ENCODE measurements at places on chromosomes 1 and 21.

GRCh38 chr1:81499487-81499886, 301.2 kb upstream of the ADGRL2 start:
- DNase-seq = no peak

DNA sequence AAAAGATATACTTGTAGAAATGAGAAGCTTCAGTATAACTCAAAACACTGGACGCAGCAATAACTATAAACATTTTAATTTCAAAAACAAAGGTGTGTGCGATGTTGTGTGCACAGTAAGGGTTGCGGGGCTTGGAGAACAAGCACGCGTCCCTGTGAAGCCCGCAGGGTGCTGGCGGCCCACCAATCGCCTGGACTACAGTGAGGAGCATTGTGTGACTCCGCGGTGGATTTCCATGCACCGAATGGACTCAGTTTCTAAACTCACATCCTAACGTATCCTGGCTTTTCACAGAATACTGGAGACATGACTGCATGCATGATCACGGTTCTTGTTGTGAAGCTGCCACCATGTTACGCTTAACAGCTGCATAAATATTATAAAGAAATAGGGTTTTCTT, 33.0 kb downstream of the NTPCR start:
- no peak for DNase-seq

- no peak for DNase-seq
Observed at GRCh38 chr1:193697115-193697762, 510.8 kb upstream of the B3GALT2 start.

DNA sequence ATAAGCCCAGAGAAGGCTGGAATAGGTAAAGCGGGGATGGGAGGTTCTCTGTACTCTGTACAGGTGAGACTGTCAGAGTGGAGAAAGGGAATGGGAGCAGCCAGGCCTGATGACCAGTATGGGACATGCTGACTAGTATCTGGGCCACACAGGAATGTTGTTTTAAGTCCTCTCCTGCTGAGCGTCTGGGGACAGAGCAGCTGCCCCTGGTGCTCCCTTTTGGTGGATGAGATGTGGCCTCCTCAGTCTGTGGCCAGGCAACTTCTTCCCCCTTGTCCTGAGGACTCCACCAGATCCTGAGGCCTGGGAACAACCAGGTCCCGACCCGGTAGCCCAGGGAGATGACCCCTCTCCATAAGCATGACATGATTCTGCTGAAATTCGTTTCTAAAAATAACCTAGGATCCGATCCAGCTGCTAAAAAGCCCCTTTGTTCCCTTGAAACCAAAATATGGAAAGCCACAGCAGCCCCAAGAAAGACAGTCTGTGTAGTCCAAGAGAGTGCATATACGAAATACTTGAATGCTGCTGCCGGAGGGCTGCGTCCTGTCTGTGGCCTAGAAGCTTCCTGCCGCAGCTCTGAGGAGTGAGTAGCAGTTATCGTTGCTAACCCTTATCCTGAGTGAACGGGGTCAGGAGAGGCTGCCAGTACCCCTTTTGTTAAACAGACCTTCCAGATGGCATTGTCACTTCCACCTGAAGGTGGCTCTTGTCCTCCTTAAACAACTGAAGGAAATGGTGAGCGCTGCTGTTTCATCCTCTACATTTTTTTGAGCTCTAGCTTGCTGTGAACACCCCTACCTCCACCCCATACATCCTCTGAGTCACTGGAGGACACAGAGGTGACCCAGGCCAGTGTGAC, 47.1 kb downstream of the ATP2B4 start:
- peak; percentile 89 for DNase-seq

DNA sequence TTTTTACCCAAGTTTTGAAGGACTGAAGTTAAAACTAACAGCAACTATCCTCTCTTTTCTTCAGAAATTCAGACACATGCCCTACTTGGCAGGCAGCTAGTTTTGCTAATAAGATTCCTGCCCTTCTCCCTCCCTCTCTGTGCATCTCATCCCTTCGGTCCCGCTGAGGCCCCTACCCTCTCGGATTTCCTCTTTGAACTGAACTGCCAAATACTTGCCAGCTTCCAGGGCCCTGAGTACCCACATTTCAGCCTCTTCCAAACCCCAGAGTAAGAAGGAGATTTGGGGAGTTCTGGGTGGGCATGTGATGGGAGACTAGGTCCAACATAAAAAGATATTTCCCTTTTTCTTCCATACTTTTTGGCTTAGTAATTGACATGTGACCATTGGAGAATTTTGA, 116.5 kb upstream of the JUN start:
- no peak for DNase-seq

DNA sequence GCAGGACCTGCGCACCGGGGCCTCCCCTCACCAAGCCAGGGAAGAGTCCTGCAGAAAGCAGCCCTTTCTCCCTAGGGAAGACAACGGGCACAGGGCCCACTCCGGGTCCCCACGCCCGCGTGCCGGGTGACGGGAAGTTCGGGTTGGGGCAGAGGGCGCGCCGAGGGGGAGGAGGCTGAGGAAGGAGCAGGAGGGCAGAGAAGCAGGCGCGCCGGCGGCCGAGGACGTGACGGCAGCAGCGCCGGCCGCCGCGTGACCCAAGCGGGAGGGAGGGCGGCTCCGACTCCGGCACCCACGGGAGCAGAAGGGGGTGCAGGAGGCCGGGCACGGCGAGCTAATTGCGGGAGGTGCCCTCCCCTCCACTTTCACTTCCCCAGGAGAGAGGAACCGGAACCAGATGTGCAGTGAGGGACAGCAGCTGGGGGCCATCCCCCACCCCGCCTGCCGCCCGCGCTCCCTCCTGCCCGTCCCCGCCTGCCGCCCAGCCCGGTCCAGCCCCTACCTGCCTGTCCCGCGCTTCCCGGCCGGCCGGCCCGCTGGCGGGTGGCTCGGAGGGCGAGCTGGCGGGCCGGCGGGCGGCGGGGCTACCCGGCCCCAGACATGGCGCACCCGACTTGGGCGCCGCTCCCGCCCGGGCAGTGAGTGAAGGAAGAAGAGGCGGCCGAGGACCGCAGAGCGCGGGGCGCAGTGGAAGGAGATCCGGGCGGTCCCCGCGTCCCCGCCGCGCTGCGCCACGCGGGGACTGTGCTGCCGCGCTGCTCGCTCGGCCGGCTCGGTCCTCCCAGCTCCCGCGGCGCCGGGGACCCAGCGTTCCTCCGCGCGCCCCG, 510 bp downstream of the DENND4B start:
- peak; percentile 84 for DNase-seq

GRCh38 chr1:114002492-114003239, 23.4 kb downstream of the OLFML3 start:
- no peak for DNase-seq

- no peak for DNase-seq
Observed at GRCh38 chr1:25754470-25755181, 45.4 kb upstream of the SELENON start.

GRCh38 chr1:167746988-167747655, 25.3 kb downstream of the MPZL1 start:
- no peak for DNase-seq

DNA sequence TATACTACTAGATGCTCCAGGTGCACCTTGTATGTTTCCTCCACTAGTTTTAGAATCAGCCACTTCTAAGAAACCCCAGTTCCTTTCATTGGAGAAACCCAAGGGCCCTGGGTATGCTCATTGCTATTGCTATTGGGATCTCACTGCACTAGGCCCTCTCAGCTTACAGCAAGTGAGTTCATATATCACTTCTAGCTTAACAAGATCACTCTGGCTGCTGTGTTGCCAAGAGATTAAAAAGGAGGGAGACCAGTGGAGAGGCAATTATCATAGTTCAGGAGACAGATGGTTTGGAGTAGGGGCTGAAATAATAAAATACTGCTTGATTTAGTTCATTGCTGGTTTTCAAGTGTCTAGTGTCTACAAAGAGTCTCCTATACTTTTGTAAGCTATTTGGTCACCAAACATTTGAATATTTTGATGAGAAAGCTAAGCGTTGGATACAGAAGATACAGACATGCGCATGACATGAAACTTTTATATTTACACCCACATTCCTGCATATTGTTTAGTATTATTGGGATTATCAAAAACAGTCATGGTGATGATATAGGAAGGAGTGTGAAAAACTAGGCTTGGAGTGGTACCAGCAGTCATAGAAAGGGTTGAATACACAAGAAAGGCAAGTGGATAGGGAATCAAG, 671.9 kb downstream of the ADGRL2 start:
- DNase-seq = no peak

DNA sequence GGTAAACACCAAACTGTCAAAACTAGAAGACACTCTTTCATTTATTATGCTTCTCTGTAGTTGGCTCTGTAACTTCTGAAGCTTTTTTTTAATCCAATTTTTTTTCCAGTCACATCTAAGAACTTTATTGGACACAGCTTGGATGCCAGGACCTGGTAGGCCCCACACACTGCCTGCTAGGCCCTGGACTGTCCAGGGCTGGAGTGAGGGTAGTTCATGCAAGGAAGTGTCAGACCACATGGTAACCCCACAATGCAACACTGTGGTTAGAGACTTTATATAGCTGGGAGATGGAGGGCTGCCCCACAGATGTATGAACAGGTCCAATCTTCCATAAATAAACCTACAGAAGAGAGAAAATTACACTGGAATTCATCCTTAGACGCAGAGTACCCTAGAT, 7.1 kb downstream of the SLC2A1 start:
- DNase-seq = no peak

DNA sequence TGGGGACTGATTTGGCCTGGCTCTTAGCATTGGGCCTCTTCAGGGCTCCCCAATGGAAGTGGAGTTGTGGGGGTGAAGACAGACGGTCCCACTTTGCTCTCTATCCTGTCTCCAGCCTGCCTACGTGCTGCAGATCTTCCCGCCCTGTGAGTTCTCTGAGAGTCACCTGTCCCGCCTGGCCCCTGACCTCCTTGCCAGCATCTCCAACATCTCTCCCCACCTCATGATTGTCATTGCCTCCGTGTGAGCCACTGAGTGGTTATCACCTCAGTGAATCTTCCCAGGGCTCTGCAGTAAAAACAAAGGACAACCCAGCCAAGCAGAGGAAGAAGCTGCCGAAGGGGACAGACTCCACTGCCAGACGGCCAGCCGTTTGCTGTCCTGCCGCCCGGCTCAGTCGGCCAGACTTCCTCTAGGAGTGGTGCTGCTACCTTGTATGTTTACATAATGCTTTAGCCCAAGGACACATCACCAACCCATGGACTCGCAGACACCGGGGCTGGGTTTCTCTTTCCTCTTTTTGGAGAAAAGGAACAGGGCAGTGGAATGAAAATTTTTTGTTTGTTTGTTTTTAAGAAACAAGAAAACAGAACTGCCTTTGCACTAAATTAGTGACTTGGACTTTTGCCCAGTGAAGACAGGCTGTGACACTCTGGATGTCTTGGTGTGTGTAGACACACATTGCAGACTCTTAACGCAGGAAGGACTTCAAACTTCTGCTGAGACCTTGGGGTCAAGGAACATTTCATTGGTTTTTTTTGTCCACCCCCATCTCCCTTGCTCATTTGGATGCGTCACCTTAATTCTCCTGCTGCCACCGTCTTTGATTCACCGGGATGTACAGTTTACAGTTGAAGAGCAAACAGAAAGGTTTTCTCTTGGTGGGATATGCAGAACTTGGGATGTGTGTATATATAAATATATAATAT, 36.5 kb downstream of the ZBTB17 start:
- no peak for DNase-seq

GRCh38 chr1:51517361-51518032, 1.6 kb downstream of the EPS15 start:
- DNase-seq = no peak

GRCh38 chr1:78722521-78722920, 72.9 kb downstream of the IFI44 start:
- DNase-seq = no peak

- no peak for DNase-seq
Observed at GRCh38 chr21:36664662-36664990, 34.3 kb upstream of the SIM2 start.

GRCh38 chr1:232568906-232569553, 60.9 kb downstream of the SIPA1L2 start:
- DNase-seq = no peak

DNA sequence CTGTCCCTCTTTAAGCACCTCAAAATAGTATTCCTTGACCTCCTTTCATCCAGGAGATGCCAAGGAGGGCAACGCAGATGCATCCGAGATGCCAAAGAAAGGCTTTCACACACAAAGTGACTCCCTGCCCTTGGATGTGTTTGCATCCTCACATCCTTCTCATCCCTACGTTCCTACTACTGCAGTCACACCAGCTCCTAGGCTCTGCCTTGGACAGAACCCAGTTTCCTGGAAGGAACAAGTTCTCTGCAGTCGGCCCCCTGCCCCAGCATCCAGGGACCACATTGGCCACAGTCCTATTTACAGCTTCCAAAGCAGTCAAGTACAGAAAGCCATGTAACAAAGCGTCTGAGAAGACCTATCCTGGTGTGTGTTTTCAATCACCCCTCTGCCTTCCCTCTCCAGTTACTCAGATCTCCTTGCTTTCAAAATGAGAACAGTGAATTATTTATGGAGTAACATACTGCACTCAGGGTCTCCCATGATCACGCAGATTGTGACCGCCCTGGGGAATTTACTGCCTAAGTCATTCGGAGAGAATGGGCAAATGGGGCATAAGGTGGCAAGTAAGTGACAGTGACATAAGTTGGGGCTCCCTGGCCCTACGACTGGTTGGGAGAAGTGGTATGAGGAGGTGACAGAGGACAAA, 21.8 kb upstream of the SRP9 start:
- DNase-seq = no peak

DNA sequence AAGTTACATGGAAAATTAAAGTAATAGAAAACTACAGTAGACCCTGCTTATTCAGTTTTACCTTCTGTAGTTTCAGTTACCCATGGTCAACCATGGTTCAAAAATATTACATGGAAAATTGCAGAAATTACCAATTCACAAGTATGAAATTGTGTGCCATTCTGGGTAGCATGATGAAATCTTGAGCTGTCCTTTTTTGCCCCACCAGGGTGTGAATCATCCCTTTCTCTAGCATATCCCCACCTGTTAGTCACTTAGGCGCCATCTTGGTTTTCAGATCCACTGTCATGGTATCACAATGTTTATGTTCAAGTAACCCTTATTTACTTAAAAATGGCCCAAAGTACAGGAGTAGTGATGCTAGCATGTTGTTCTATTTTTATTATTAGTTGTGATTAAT, 3.5 kb upstream of the LRIF1 start:
- DNase-seq = no peak

DNA sequence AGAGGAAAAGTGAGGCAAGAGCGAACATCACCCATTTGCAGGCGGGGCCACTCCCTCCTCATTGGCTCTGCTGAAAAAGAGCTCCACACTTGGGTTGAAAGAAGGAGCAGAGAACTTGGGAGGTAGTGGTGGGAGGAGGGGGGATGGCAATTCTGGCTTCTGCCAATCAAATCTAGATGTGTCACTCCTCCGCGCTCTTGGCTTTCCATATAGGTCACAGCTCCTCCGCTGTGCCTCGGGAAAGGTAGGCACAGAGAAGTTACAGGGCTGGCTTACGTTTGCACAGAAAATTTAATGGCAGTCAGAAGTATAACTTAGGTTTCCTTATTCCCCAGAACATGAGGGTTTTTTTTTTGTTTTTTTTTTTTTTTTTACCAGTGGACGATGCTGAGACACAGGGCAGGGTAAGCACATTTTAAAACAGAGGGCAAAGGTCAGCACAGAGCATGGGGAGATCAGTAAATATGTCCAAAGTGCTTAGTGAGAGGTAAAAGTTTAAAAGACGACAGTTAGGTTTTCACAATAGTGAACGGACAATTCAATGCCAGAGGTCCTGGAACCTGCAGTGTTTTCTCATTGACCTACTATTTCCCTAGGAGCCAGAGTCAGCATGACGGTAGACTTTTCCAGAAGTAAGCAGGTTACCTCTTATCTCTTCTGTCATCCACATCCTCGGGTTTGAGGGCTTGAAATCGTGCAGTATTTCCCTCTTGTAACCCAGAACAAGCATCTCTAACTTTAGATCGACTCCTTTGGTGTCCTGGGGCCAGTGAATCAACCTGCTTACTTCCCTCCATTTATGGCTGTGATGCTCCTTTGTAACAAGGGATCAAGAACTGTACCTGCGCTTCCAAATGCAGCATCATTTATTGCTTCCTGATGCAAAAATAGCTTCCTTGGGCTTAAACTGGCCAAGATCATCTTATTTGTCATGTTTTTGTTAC, 258.9 kb upstream of the PROX1 start:
- no peak for DNase-seq

All from CD4-positive, alpha-beta T cell treated with Interleukin-4 for 1 hour (primary cell).